Activated T-cell treated with anti-CD3 and anti-CD28 coated beads, Interleukin-2, amount 50 U/mL, for 72 hours (primary cell): ENCODE measurements at places on chromosomes 4 and X.

GRCh38 chr4:3701271-3701734 lies 64.9 kb upstream of the ADRA2C start:
- no peak overlapping the region for H3K27ac ChIP-seq
- no peak for DNase-seq
- H3K4me1 ChIP-seq: no peaks in the 10 kb centered on the region
- no peak overlapping the region for H3K4me3 ChIP-seq

DNA sequence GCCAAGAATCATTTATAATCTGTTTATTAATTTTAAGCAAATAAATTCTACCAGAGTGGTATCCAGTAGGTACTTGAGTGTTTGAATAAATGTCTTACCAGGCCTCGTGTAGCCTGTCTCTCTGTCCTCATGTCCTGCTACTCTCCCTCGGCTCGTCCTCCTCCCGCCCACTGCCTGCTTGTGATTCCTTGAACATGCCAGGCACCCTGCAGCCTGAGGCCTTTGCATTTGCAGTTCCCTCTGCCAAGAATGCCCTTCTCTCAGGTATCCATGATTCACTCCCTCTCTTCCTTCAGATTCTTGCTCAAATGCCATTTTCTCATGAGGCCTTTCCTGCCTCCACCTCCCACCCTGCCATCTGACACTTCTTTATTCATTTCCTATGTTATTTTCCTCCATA lies 209.7 kb upstream of the PRPS2 start:
- H3K36me3 ChIP-seq: no peaks in the 10 kb centered on the region
- no peak for DNase-seq
- H3K4me1 ChIP-seq: no peaks in the 10 kb centered on the region
- H3K27ac ChIP-seq: no peak overlapping the region

- H3K4me1 ChIP-seq: peaks cover 67% of the 10 kb centered on the region
- H3K4me3 ChIP-seq: peak overlapping the region; percentile 85
- no peak overlapping the region for H3K27ac ChIP-seq
- no peaks in the 10 kb centered on the region for H3K36me3 ChIP-seq
- peaks cover 34% of the 10 kb centered on the region for H3K27me3 ChIP-seq
Observed at GRCh38 chrX:40083120-40083978, 14.4 kb downstream of the BCOR start.

GRCh38 chr4:84498203-84498934 lies 723 bp downstream of the NKX6-1 start:
- peak overlapping the region; percentile 80 for H3K27ac ChIP-seq
- peaks cover 90% of the 10 kb centered on the region for H3K27me3 ChIP-seq
- peak overlapping the region; percentile 92 for H3K4me3 ChIP-seq

GRCh38 chr4:180169394-180169793 lies 2073.8 kb upstream of the TENM3 start:
- H3K4me3 ChIP-seq: no peak overlapping the region
- no peaks in the 10 kb centered on the region for H3K27me3 ChIP-seq
- no peak overlapping the region for H3K27ac ChIP-seq
- H3K36me3 ChIP-seq: no peaks in the 10 kb centered on the region
- DNase-seq: no peak
- H3K4me1 ChIP-seq: no peaks in the 10 kb centered on the region

- peaks cover 5% of the 10 kb centered on the region for H3K27me3 ChIP-seq
- no peak overlapping the region for H3K4me3 ChIP-seq
- H3K27ac ChIP-seq: no peak overlapping the region
- H3K36me3 ChIP-seq: no peaks in the 10 kb centered on the region
- H3K4me1 ChIP-seq: peaks cover 17% of the 10 kb centered on the region
Observed at GRCh38 chr4:7073526-7074390, 5.9 kb upstream of the GRPEL1 start.

GRCh38 chr4:125390126-125390525 lies 75.4 kb downstream of the FAT4 start:
- H3K36me3 ChIP-seq: no peaks in the 10 kb centered on the region
- no peaks in the 10 kb centered on the region for H3K4me1 ChIP-seq
- no peak overlapping the region for H3K27ac ChIP-seq

- no peaks in the 10 kb centered on the region for H3K4me1 ChIP-seq
- peaks cover 34% of the 10 kb centered on the region for H3K27me3 ChIP-seq
- no peak overlapping the region for H3K27ac ChIP-seq
Observed at GRCh38 chrX:136480383-136480782, 7.4 kb upstream of the BRS3 start.

DNA sequence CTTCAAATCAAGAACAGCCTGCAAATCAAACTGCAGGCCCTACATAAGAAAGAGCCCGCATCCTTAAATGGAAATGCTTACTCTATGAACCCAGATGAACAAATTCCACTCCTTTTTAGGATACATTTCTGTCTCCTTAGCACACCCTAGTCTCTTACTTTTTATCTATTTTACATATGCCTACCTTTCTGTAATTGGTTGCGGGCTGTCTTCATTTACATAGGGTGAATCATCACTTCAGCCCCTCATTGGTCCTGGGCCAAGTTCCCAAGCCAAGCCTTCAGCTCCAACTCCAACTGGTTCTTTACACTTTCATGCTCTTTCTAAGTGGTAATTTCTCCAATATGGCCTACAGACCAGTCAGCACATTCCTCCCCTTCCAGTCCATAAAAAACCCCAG lies 219.3 kb downstream of the TRAM1L1 start:
- H3K27me3 ChIP-seq: no peaks in the 10 kb centered on the region
- H3K4me3 ChIP-seq: no peak overlapping the region
- no peak for DNase-seq
- H3K4me1 ChIP-seq: no peaks in the 10 kb centered on the region
- no peak overlapping the region for H3K27ac ChIP-seq
- H3K36me3 ChIP-seq: no peaks in the 10 kb centered on the region

- H3K4me1 ChIP-seq: no peaks in the 10 kb centered on the region
- H3K27me3 ChIP-seq: no peaks in the 10 kb centered on the region
- no peak for DNase-seq
Observed at GRCh38 chr4:124104101-124104500, 608.4 kb downstream of the ANKRD50 start.

GRCh38 chr4:7661066-7661748 lies 226.5 kb upstream of the PSAPL1 start:
- no peaks in the 10 kb centered on the region for H3K36me3 ChIP-seq
- no peak overlapping the region for H3K4me3 ChIP-seq
- no peak for DNase-seq
- H3K27ac ChIP-seq: no peak overlapping the region

GRCh38 chr4:72587334-72587733 lies 18.3 kb upstream of the ADAMTS3 start:
- H3K27ac ChIP-seq: no peak overlapping the region
- H3K27me3 ChIP-seq: no peaks in the 10 kb centered on the region
- H3K36me3 ChIP-seq: no peaks in the 10 kb centered on the region
- DNase-seq: no peak

DNA sequence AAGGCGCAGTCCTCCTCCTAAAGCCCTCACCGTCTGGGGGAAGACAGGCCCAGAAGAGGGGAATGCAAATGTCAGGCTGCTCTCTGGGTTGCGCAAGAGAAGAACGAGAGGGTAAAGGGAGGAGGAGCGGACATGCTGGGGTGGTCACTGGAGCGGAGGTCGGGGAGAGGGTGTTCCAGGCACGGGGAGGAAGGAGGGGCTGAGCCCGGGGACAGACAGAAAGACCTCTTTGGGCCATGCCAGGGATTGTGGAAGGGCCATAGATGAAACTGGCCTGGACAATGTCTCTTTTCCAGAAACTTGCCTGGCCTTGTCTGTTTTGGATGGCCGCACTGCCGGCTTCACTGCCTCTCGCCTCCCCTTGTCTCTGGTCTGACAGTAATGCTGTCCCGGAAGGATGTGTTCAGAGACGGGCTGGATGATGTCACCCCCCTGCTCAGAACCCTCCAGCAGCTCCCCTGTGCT lies 121.0 kb downstream of the SORCS2 start:
- H3K4me1 ChIP-seq: no peaks in the 10 kb centered on the region
- H3K36me3 ChIP-seq: no peaks in the 10 kb centered on the region
- no peak for DNase-seq
- no peak overlapping the region for H3K27ac ChIP-seq

DNA sequence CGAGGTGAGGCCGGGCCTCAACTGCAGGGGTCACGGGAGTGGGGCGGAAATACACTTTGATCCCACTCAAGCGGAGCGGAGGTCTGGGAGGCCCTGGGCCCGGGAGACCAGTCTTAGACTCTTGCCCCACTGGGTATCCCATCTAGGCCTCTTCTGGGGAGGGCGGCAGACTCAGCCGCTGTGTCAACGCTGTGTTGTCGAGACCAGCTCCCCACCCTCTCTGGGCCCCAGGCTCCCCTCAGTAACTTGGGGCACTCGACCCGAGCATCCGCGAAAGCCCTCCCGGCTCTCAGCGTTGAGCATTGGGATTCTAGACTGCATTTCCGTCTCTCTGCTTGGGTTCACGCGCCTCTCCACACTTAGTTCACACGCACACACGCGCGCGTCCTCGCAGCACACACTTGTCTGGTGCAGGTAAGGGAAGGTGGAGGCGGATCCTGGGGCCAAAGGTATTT lies 1.7 kb downstream of the NKX3-2 start:
- peaks cover 70% of the 10 kb centered on the region for H3K4me1 ChIP-seq
- H3K27ac ChIP-seq: no peak overlapping the region
- peaks cover 11% of the 10 kb centered on the region for H3K36me3 ChIP-seq
- peaks cover 81% of the 10 kb centered on the region for H3K27me3 ChIP-seq
- DNase-seq: no peak
- peak overlapping the region; percentile 51 for H3K4me3 ChIP-seq

DNA sequence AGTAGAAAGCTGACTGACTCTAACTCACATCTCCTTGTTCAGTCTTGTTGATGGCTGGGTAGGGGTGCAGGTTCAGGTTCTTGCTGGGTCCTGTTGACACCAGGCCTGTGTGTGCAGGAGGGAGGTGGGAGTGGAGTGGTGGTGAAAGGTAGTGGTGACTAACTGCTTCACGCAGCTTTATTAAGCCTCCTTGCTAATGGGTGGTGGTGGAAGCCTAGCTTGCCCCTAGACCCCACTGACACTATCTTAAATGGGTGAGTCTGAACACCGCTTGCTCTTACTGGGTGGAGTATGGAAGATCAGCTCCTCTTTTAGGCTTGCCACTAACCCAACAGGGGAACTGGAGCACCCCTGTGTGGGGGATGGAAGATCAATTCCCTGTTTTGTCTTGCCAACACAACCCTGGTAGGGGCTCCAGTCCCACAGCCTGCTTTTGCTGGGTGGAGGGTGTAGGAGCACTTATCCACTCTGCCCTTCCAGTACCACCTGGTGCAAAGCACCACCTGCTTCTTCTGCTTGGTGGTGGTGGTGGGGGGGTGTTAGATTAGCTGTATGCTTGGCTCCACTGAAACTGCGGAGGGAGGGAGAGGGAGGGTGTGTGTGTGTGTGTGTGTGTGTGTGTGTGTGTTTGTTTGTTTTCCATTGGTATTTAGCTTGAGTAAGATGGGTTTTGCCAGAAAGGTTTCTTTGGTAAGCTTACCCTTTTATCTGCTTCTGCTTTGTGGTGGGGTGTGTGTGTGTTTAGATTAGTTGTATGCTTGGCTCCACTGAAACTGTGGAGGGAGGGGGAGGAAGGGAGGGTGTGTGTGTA lies 25.6 kb downstream of the KDM6A start:
- no peak for DNase-seq
- H3K4me3 ChIP-seq: peak overlapping the region; percentile 69
- peaks cover 62% of the 10 kb centered on the region for H3K4me1 ChIP-seq
- no peak overlapping the region for H3K27ac ChIP-seq

- H3K27me3 ChIP-seq: peaks cover 4% of the 10 kb centered on the region
- no peaks in the 10 kb centered on the region for H3K4me1 ChIP-seq
- DNase-seq: peak; percentile 18
- H3K36me3 ChIP-seq: no peaks in the 10 kb centered on the region
- H3K4me3 ChIP-seq: no peak overlapping the region
Observed at GRCh38 chrX:51459125-51459524, 37.3 kb downstream of the NUDT11 start.

GRCh38 chr4:147831551-147832171 lies 99.8 kb downstream of the ARHGAP10 start:
- H3K27ac ChIP-seq: no peak overlapping the region
- H3K4me1 ChIP-seq: peaks cover 21% of the 10 kb centered on the region
- H3K4me3 ChIP-seq: no peak overlapping the region
- DNase-seq: no peak
- no peaks in the 10 kb centered on the region for H3K27me3 ChIP-seq

- no peak for DNase-seq
- H3K4me3 ChIP-seq: no peak overlapping the region
- no peak overlapping the region for H3K27ac ChIP-seq
- peaks cover 6% of the 10 kb centered on the region for H3K27me3 ChIP-seq
- peaks cover 10% of the 10 kb centered on the region for H3K4me1 ChIP-seq
Observed at GRCh38 chr4:110467400-110467799, 8.6 kb upstream of the ENPEP start.

DNA sequence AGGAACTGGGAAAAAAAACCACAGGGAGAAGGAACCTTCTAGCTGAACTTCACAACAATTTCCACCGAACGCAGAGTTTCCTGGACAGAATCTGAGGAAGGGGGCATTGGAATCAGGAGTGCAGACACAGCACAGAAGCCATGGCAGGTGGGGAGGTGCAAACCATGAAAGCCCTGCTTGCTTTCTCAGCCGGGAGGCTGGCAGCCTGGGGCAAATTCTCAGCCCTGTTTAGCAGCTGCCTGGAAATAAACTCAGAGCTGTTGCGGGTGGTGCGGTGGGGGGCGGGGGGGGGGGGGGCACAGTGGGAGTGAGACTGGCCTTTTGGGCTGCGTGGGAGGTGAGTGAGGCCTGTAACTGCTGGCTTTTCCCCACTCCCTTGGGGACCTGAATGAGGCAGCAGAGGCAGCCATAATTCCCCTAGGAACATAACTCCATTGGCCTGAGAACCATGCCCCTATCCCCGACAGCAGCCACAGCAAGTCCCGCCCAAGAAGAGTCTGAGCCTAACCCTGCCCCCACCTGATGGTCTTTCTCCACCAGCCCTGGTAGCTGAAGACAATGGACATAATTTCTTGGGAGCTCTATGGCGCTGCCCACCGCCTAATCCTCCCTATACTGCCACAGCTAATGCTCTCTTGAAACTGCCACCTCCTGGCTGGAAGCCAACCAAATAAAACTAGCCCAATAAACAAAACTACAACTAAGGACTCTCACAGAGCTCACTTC lies 176.3 kb downstream of the FAM13A start:
- no peak overlapping the region for H3K27ac ChIP-seq
- H3K4me1 ChIP-seq: no peaks in the 10 kb centered on the region
- DNase-seq: no peak
- no peak overlapping the region for H3K4me3 ChIP-seq
- H3K27me3 ChIP-seq: no peaks in the 10 kb centered on the region

- H3K4me1 ChIP-seq: no peaks in the 10 kb centered on the region
- H3K36me3 ChIP-seq: peaks cover 2% of the 10 kb centered on the region
- no peak overlapping the region for H3K4me3 ChIP-seq
- DNase-seq: no peak
- H3K27ac ChIP-seq: no peak overlapping the region
Observed at GRCh38 chr4:17448689-17449088, 63.2 kb downstream of the QDPR start.

- no peak for DNase-seq
- H3K36me3 ChIP-seq: no peaks in the 10 kb centered on the region
- no peak overlapping the region for H3K27ac ChIP-seq
- peaks cover 5% of the 10 kb centered on the region for H3K27me3 ChIP-seq
Observed at GRCh38 chrX:97132664-97133415, 249.1 kb downstream of the RPA4 start.

GRCh38 chr4:55008166-55009056 lies 117.0 kb downstream of the KDR start:
- H3K27ac ChIP-seq: no peak overlapping the region
- peak; percentile 2 for DNase-seq
- no peaks in the 10 kb centered on the region for H3K4me1 ChIP-seq

- H3K4me3 ChIP-seq: no peak overlapping the region
- H3K27me3 ChIP-seq: no peaks in the 10 kb centered on the region
- H3K27ac ChIP-seq: no peak overlapping the region
- H3K4me1 ChIP-seq: no peaks in the 10 kb centered on the region
- H3K36me3 ChIP-seq: peaks cover 2% of the 10 kb centered on the region
Observed at GRCh38 chr4:15855804-15856475, 77.8 kb downstream of the CD38 start.
